Cerebellar nuclear complex (tissue), 1 donor: ENCODE measurements at places on chromosomes 13 and 19.

GRCh38 chr19:2665103-2665502, 37.4 kb downstream of the GNG7 start:
- DNase-seq = no peak

GRCh38 chr19:46449228-46449627, 20.5 kb upstream of the PNMA8C start:
- DNase-seq = no peak

- no peak for DNase-seq
Observed at GRCh38 chr13:94157705-94158218, 321.7 kb downstream of the DCT start.

- DNase-seq = no peak
Observed at GRCh38 chr13:98068521-98068920, 74.4 kb upstream of the FARP1 start.

GRCh38 chr13:45691667-45692066, 10.5 kb upstream of the CBY2 start:
- no peak for DNase-seq

DNA sequence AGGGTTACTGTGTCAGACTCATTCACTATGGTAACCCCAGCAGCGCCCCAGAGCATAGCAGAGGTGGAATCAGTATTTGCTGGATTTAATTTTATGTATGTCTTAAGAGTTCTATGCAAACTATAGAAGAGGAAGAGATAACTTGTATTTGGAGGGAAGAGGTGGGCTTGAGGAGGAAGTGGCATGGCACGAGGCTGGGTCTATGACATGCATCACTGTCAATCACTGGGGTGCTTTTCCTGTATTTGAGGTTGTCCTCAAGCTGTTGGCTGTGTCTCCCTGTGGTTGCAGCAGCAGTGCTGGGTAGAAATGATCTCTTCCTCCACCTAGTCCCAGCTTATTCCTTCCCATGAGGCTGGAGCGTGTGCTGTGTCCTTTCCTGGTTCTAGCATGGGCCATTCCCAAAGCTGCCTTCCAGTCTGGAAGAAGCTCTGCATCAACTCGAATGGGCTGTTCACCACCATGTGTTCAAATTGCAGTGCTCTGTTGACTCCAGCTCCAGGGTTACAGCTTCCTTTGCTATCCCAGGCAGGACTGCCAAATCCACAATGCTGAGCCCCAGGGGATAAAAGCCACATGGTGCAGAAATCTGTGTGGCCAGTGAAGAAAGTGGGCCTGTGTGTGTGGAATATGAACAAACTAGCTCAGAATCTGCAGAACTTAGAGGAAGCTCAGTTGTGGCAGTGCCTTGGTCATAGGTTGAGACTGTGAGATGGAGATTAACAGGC, 73.1 kb upstream of the MTIF3 start:
- DNase-seq = no peak

- no peak for DNase-seq
Observed at GRCh38 chr19:51136851-51137551, 5.1 kb upstream of the SIGLEC7 start.

DNA sequence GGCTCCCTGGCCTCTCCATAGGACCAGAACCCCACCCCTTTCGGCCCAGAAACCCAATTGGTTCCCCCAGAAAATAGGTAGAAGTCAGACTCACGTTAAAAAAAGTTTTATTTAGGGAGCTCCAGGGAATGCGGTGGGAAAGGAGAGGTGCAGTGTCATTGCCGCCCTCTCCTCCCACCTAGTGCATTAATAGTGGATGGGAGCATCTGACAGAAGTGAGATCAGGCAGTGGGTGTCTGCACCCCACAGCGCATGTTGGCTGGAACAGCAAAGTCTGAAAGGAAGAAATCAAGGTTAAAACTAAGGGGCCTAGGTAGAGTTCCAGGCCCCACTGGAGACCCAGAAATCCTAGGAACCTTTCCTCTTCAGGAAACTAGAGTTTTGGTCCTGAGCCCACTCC, 2.1 kb upstream of the PHLDB3 start:
- no peak for DNase-seq

DNA sequence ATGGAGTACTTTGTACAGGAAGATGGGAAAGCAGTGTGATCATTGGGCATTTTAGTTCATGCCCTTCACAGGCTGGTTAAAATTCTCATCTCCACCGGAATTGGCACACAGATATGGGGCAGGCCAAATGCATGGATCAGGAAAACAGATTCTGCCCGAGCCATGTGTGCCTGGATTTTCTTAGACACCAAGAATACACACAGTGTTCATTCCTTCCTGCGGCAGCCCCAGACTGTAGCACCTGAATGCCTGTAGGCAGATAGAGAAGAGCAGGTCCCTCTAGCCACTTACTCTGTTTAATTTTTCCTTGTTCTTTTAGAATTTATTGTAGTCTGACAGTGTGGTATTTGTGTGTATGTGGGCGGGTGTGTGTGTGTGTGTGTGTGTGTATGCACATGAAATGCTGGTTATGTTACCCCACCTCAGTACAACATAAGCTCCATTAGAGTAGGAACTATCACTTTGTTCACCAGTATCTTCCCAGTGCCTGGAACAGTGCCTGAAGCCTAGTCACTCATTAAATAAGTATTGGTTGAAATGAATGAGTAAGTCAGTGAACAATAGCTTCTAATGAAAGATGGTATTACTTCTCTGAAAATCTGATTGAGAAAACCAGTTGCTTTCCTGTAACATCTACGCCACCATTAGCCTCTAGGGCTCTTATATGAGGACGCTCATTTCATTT, 41.7 kb downstream of the FRY start:
- no peak for DNase-seq

DNA sequence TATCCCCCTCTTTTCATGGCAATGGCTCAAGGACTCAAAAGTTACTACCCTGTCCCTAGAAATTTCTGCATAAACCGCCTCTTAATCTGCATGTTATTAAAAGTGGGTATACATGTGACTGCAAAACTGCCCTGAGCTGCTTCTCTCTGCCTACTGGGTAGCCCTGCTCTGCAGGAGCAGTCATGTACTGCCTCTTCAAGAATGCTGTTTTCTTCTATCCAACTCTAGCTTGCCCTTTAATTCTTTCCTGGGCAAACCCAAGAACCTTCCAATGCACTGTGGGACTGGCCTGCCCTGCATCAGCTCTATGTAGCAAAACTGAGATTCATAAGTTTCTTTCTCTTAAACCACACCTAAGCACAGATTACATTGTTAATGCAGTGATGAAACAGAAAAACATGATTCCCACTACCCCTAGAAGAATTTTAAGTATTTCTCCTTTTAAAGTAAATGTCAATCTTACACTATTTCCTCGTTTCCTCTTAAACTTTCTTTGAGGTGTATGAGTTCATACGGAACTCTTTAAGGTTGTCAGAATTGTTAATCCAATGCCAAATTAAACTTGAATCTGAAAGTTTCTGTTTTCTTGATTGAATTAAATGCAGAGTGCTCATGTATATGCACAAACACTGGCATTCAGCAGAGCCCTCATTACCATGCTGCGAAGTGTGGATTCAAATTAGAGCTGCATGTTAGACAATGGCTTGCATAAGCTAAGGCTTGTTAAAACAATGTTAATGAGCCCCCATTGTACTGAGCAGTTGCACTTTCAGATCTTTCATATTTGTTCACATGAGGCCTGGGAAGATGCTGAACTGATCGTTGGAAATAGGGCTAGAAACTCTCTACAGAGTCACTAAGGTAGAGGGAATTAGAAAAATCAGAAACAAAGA, 669.9 kb upstream of the PCDH20 start:
- DNase-seq = no peak

DNA sequence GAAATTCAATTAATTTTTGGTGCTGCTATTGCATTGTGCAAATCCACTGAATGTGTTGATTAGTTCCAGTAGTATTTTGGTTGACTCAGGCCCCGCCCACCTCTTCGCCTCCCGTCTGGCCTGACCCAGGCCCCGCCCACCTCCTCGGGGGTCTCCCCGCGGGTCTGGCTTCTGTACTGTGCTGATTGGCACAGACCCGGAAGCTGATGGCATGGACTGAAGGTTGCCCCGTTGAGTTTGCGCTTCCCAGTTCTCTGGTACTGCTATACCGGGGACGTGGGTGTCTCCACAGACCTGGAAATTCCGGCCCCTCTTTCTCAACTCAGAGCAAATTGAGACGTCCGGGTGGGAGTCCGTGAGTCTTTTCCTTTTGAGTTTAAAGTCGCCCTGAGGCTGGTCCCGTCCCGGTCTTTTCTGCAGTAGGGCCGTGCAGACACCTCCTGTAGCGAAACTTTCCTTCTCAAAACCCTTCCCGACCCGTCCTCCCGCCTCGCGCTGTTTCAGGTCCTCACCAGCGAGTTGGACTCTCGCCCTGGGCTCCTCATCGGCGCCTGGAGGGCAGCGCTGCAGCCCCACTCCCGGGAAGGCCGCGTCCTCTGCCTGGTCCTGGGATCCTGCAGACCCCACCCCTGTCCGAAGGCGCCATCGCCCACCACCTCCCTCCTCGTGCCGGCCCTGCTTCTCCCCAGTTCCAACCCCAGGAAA, 14.8 kb downstream of the ZNF701 start:
- DNase-seq = no peak

- DNase-seq = no peak
Observed at GRCh38 chr13:22091222-22091970, 420.5 kb downstream of the FGF9 start.
